ENCODE measurements at places on chromosomes 1 and 21.

DNA sequence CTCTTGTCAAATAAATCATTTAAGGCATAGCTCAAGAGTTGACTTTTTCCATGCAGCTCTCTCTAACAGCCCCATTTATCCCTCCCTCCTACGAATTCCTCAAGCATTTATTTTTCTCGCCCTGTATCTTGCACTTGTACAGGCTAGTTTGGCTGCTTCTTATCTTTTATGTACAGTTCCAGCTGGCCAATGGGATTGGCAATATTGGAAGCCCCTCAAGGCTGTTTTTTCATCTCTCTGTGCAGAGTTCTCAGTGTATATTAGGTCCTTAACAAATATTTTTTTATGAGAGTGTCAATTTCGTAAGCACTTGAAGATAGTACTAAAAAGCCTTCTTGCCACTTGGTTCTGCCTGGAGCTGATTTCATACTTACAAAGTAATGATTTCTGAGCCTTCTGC is 356.0 kb downstream of the ST6GALNAC3 start:
- DNase-seq = no peak

- DNase-seq = no peak
Observed at GRCh38 chr1:175604942-175605286, 138.5 kb downstream of the TNR start.

DNA sequence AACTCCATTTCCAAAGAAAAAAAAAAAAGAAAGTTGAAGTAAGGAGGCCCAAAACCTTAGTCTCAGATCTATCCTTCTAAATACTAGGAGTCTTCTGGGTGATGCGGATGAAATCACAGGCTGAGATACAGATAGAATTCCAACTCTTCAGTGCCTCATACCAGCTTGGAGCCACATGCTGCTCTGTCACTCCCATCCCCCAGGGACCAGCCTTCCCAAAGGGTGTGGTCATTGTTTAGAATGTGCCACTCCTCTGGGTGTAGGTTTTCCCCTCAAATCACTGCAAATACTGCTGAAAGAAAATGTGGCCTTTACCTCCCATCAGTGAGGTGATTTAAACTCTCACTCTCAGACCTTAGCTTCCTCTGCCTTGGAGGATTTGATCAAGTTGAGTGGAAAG is 112.9 kb downstream of the CDC7 start:
- no peak for DNase-seq

- DNase-seq = no peak
Observed at GRCh38 chr21:41753006-41753898, 13.6 kb downstream of the RIPK4 start.

GRCh38 chr1:205588636-205589035 is 43.2 kb downstream of the ELK4 start:
- DNase-seq = no peak

DNA sequence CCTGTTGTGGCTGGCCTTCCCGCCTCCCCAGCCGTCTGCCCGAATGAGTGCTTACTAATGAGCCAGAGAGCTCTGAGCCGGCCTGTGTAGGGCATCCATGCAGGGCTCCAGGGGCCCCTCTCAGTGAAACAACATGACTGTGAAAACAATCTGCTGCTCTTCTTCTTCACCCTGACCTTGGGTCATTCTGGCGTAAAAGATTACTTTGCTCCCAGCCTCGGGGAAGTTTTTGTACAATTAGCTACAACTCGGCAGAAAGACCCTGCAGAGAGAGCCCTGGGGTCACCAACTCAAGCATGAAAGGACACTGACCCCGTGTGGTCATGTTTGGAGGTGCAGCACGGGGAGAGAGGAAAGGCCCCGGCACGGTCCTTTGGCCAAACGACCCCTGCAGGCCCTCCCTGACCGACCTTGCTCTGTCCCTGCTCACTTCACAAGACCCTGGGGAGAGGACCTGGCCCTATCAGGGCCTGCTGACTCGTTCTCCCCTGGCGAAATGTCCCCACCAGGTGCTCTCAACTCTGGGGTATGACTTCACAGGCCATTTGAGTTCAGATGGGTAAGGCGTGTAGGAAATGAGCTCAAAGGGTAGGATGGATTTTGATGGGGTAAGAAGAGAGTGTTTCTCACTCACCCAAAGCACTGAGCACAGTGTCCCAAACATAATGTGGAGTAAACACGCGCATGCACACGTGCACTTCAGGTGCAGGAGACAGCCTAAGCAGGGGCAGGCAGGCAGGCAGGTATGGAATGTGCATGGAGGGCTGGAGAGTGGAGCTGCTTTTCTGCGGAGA is 22.9 kb upstream of the FAM20B start:
- DNase-seq = peak; percentile 24

DNA sequence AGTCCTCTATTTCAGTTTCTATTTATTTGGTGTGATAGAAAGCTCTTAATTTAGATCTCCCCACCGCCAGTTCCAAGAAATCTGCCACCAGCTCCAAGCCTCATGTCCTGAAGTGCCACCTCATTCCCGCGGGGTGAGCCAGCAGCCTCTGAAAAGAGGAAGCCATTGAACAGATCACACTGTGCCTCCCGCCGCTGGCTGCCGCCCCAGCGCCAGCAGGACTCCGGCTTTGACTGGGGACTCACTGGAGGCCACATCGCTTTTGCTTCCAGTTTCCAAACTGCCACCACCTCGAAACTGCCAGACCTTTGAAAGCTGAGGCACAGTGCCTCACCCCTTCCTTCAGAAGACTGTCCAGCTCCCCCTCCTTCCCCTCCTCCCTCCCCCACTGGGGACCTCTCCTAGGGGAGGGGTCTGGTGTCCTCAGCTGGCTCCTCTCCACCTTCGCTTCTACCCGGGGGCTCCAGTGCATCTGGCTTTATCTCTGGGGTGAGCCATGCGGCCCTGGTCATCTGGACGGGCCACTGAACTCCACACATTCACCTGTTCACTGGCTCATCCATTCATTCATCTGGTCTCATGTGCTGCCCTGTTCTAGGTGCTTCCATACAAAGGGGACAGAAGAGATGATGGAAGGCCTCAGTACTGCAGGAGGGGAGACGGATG is 58.9 kb downstream of the VPS26C start:
- no peak for DNase-seq

GRCh38 chr1:30823627-30823968 is 66.0 kb upstream of the LAPTM5 start:
- DNase-seq = no peak

DNA sequence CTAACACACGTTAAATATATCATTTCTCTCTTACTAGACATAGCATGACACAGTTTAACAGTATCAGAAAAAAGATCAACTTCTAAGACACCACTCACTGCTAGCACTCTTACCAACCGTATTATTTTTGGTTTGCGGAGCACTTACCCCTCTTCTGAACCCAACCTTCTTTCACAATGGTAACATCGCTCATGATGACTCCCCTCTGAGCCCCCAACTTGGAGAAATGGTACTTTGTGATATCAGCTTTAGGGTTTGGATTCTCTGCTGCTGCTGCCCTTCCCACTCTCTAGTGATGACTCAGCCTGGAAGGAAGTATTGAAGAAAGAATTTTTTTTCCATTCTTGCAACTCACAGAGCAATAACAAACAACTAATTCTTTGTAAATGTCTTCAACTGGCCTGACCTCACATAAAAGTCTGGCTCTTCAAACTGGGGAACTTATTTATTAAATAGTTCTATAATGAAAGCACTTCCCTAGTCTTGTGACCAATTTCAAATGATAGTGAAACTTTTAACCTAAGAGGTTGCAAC is 7.0 kb downstream of the AKT3 start:
- DNase-seq = no peak

DNA sequence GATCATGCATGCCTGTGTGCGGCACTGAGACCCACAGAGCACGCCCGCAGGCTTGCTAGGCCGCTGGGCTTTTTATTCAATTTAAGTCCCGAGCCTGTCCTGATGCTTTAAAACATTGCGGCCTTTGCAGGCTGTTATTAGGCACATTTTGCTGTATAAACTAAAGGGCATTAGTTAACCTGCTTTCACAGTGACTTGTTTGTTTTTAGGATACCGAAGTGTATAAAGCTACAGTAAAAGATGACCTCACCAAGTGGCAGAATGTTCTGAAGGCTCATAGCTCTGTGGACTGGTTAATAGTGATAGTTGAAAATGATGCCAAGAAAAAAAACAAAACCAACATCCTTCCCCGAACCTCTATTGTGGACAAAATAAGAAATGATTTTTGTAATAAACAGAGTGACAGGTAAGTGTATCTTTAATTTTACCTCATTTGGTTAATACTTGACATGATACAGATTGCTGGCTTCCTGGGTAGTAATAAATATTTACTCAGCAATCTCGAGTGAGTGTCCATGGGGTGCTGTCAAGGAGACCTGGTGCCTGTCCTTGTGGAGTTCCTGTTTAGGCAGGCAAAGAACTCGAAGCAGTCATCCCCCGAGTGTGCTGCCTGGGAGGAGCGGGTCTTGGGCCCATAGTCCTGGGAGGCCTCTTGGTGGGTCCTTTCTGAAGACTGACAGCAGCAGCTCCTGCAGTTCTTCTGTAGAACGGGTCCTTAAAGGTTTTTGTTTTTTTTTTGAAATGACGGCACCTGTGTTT is 40.1 kb downstream of the TRAPPC10 start:
- no peak for DNase-seq

GRCh38 chr1:156419854-156420204 is 50.8 kb downstream of the RHBG start:
- DNase-seq = no peak

DNA sequence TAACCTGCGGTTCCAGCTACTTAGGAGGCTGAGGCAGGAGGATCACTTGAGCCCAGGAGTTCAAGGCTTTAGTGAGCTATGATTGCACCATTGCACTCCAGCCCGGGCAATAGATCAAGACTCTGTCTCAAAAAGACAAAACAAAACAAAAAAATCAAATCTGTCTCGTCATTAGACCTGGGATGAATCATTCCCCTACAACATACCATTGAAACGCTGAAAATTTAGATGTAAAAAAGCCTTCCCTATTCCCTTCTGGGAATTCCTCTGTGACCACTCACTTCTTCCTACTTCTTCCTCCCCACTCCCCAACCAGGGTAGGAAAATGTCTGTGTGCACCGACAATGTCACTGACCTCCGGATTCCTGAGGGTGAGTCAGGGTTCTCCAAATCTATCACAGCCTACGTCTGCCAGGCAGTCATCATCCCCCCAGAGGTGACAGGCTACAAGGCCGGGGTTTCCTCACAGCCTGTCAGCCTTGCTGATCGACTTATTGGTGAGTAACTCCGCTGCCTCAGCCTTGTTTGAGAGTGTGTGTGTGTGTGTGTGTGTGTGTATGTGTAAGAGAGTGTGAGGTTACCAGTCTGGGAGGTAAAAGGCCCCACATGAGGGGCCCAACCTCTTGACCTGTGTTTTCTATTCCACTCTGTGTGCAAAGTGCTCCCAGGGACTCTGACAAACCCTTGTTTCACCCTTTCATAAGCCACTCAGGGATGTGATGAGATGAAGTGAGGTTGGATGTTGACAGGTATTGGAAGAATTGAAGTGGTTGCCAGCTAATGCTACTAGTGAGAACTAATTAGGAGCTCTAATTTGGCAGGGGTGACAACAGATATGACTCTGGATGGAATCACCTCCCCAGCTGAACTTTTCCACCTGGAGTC is 16.3 kb upstream of the SARS1 start:
- DNase-seq = no peak

- DNase-seq = peak; percentile 5
Observed at GRCh38 chr21:32772281-32773047, 909 bp upstream of the PAXBP1 start.

DNA sequence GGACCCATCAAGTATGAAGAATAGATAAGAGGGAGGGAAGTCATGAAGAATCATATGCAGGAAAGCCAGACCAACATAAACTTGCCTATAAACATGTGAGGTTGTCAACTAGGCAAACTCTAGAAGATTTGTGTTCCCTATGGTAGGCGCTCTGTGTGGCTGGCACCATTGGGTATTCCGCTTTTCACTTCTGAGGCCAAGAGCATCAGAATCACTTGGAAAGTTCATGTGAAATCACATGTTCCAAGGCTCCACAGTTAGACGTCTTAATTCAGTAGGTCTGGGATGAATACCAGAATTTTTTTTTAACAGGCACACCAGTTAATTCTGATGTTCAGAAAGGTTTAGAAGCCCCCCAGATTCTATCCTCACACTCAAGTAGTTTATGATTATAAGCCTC is 50.5 kb upstream of the LAX1 start:
- DNase-seq = no peak

- peak; percentile 22 for DNase-seq
Observed at GRCh38 chr1:222654849-222655248, 37.0 kb downstream of the MIA3 start.

DNA sequence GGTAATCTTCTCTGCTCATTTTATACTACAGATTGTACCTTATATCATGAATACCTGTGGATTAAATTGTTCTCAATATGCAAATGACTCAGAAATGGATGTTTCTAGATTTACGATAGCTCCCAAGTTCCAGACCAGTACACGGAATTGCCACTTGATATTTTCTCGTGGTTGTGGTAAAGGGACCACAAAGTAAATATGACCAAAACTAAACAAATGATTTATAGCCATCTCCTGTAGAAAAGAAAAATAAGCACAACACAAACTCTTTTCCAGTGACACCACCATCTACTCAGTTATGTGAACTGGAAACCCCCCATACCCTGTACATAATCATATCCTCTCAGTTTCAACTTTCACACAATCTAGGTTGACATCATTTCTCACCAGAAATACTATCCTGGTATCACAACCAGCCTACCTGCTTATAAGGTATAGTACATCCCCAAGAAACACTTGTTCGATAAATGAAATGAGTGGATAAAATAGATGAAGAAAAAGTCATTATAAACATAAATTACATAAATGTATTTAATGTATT is 172.3 kb downstream of the ADGRL4 start:
- DNase-seq = no peak

DNA sequence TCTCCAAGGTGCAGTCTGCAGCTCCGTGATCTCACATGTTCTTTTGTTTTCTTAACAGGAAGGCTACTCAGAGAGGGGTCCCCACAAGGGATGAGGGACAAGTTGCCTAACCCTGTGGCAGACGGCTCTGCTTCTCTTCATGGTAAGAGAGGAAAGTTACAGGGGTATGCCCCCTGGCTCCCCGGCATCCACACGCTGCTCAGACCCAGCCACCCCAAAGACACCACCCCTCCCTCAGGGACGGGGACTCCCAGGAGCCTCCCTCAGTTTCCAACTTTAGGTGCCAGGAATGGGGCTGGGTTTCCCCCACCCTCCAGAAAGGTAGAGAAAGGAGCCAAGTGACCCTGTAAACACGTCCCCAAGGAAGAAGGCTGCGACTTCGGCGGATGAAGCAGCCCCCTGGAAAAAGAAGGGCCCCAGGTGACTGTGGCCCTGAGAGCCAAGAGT is 19.7 kb downstream of the OPTC start:
- no peak for DNase-seq

DNA sequence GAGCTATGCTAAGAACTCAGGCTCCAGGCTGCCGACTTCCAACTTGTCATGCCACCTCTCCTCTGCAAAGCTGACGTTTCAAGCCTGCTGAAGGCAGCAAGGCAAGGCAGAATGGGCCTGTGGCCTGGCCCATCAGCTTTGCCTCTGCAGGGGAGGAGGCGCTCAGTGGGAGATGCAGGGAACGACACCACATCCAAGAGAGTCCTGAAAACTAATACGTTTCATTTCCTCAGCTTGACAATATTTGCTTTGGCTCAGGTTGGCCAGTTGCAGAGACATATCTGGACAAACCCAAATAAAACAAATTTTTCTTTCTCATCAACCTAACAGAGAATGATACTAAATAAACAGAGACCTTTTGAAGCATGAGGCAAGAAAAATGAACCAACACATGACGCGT is 35.3 kb downstream of the BEND5 start:
- DNase-seq = no peak

GRCh38 chr1:162333991-162334390 is 42.7 kb downstream of the SPATA46 start:
- DNase-seq = no peak

Measured in activated CD4-positive, CD25-positive, alpha-beta regulatory T cell (primary cell).